T-helper 2 cell treated with Interferon-gamma antibody and Interleukin-4, amounts not matched to agents 5 μg/mL and 100 μg/mL, for 36 hours (primary cell): ENCODE measurements at places on chromosomes 2 and 18.
A peak's percentile ranks its signal among the peaks of the same experiment; 100 is the strongest.

DNA sequence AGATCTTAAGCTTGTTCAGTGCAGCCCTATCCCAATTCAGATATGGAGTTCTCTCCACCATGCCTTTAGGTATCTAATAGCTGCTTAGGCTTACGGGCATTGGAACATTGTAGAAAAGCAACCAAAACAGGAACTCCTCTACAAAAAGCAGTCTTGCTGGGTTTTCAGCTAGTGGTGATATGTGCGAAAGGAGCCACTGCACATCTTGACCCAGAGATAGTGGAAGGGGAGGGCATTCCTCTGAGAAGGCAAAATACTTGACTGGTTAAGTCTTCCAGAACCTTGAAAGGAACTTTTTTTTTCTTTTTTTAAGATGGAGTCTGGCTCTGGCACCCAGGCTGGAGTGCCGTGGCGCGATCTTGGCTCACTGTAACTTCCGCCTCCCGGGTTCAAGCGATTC lies 2.6 kb upstream of the TNFAIP6 start:
- no peak overlapping the region for H3K4me3 ChIP-seq
- no peaks in the 10 kb centered on the region for H3K4me1 ChIP-seq
- DNase-seq, result no peak
- no peaks in the 10 kb centered on the region for H3K36me3 ChIP-seq

DNA sequence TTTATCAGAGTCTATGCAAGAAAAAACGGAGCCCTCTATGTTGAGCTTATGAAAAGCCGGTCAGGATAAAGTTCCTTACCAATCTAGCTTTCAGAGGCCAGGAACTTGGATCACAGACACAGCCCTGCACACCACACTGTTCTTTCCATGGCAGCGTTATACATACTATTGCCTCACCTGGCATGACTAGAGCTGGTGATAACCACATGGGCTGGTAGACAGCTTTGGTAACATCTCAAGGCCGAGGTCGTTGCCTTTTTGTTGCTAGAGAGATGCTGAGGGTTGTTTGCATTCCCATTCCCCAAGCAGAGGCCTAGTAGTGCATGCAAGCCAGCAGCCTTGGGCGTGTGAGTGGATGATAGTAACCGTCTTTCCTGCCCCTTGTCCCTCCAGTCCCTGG lies 78.0 kb downstream of the ITGB1BP1 start:
- H3K4me1 ChIP-seq, result no peaks in the 10 kb centered on the region
- no peaks in the 10 kb centered on the region for H3K36me3 ChIP-seq
- no peak overlapping the region for H3K27ac ChIP-seq

DNA sequence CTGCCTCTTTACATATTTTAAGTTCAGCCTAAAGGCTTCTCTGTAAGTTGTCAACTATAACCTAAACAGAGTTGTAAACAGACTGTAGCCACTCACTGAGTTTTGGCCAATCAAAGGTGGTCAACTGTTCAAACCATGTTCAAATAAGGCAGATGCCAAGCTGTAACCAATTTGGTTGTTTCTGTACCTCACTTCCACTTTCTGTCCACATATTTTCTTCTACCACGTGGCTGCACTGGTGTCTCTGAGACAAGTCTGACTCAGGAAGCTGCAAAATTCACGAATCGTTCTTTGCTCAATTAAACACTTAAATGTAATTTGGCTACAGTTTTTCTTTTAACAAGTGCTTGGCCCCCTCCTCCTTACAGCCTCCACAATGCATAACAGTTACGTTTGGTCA lies 555.2 kb downstream of the CNTNAP5 start:
- H3K27ac ChIP-seq, result no peak overlapping the region
- no peaks in the 10 kb centered on the region for H3K36me3 ChIP-seq
- H3K4me1 ChIP-seq, result no peaks in the 10 kb centered on the region
- no peaks in the 10 kb centered on the region for H3K27me3 ChIP-seq

- peaks cover 11% of the 10 kb centered on the region for H3K4me1 ChIP-seq
- DNase-seq, result peak; percentile 17
- no peaks in the 10 kb centered on the region for H3K27me3 ChIP-seq
These were observed 5.5 kb downstream of the NHEJ1 start for GRCh38 chr2:219155054-219155644.

DNA sequence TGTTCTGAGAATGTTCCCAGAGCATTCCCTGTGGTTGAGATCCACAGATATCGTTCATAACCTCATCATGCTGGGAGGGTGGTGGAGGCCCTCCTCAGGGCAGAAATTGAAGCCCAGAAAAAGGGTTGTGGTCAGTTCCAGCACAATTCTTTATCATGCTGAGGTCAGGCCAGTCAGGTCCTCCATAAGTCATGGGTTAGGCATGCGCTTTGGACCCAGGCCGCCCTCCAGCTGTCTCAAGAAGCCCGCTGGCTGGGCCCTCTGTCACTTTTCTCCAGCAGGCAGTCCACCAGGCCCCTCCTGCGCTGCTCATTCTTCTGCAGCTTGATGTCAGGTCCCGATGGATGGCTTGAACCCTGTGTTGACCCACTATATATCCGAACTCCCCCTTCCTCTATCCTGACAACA lies 151.1 kb upstream of the NT5C1B start:
- no peaks in the 10 kb centered on the region for H3K4me1 ChIP-seq
- no peak overlapping the region for H3K4me3 ChIP-seq
- H3K27ac ChIP-seq, result no peak overlapping the region
- H3K36me3 ChIP-seq, result no peaks in the 10 kb centered on the region
- DNase-seq, result no peak
- H3K27me3 ChIP-seq, result no peaks in the 10 kb centered on the region

GRCh38 chr2:96565111-96565510 lies 28.6 kb downstream of the ARID5A start:
- H3K4me3 ChIP-seq, result no peak overlapping the region
- no peaks in the 10 kb centered on the region for H3K36me3 ChIP-seq
- H3K4me1 ChIP-seq, result no peaks in the 10 kb centered on the region
- H3K27me3 ChIP-seq, result peaks cover 7% of the 10 kb centered on the region
- H3K27ac ChIP-seq, result no peak overlapping the region

- H3K4me1 ChIP-seq, result no peaks in the 10 kb centered on the region
- no peak for DNase-seq
- H3K4me3 ChIP-seq, result no peak overlapping the region
These were observed 123.3 kb upstream of the SIX2 start for GRCh38 chr2:45132551-45132950.

DNA sequence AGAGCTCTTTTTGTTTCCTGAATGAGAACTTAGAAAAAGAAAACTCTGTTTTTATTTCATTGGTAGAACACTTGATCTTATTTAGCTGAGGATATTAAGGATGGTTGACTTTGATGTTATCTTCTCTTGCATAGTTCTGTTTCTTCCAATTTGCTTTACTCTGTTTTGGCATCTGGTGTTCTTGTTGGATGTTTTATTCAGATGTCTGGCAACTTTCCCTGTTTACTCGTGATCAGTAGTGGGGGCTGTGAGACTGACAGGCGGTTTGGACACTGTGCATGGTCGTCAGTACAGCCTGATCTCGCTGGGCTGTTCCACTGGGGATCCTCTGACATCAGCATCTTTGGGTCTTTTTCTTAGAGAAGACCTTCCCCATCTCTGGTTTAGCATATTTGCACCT lies 100.1 kb downstream of the TSN start:
- H3K4me1 ChIP-seq, result no peaks in the 10 kb centered on the region
- H3K27ac ChIP-seq, result no peak overlapping the region
- no peak overlapping the region for H3K4me3 ChIP-seq
- DNase-seq, result no peak

DNA sequence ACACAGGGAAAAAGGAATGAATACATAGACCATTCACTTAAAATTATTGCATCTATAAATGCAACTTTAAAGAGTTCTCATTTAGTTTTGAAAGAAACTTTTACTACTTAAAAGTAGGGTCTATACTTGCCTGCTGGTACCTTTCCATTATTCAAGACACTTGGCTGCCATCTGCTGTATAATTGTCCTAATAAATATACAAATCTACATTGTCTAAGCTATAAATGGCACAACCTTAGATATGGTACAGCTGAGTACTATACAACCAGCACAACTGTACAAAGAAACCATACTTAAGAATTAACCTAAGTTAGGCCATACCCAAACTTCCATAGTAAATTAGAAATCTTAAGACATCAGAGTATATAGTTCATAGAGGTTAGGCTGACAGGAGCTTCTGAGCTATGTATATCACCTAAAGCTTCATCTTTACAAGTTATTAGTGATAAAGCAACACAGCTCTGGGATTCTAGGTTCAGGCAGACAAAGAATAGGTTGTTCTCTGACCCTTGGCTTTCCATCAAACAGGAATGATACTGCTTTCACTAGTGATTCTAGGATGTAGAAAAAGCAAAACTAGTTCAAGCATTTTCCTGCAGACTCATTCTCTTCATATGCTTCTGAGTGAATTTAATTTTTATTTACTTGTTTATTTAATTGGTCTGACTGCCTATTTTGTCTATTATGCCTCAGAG lies 22.1 kb downstream of the EXOC6B start:
- H3K36me3 ChIP-seq, result peaks cover 3% of the 10 kb centered on the region
- peaks cover 2% of the 10 kb centered on the region for H3K4me1 ChIP-seq
- no peak for DNase-seq
- H3K27ac ChIP-seq, result no peak overlapping the region

GRCh38 chr2:47041063-47041462 lies 114.0 kb downstream of the STPG4 start:
- no peaks in the 10 kb centered on the region for H3K27me3 ChIP-seq
- peaks cover 32% of the 10 kb centered on the region for H3K36me3 ChIP-seq
- H3K4me3 ChIP-seq, result no peak overlapping the region
- no peak for DNase-seq
- H3K27ac ChIP-seq, result no peak overlapping the region
- peaks cover 12% of the 10 kb centered on the region for H3K4me1 ChIP-seq

- no peak overlapping the region for H3K4me3 ChIP-seq
- H3K27ac ChIP-seq, result no peak overlapping the region
- peaks cover 4% of the 10 kb centered on the region for H3K27me3 ChIP-seq
These were observed 87.0 kb downstream of the GALNT3 start for GRCh38 chr2:165706960-165707487.

DNA sequence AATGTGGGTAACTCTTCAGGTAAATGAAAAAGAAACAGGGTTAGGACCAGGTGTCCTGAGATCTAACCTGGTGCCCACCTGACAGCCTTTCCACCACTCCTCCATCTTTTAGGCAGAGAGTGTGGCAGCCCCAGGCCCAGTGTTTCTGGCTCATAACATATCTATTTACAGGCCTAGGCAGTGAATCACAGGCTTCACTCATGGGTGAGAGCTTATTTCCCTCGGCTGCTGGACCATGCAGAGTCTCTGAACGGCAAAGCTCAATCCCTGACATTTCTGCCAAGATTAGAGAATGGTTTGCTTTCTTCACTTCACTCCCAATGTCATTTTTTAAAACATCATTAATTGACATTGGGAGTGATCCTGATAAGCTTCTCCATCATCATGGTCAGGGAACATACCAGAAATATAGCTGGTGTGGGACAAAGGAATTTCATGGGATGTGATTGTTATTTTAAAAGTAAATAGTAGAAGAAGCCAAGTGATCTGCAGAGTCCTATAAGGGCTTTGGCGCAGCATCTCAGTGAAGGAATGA lies 323.9 kb downstream of the SETBP1 start:
- no peak for DNase-seq
- H3K4me3 ChIP-seq, result no peak overlapping the region
- no peak overlapping the region for H3K27ac ChIP-seq
- H3K4me1 ChIP-seq, result peaks cover 7% of the 10 kb centered on the region
- no peaks in the 10 kb centered on the region for H3K36me3 ChIP-seq
- H3K27me3 ChIP-seq, result no peaks in the 10 kb centered on the region

DNA sequence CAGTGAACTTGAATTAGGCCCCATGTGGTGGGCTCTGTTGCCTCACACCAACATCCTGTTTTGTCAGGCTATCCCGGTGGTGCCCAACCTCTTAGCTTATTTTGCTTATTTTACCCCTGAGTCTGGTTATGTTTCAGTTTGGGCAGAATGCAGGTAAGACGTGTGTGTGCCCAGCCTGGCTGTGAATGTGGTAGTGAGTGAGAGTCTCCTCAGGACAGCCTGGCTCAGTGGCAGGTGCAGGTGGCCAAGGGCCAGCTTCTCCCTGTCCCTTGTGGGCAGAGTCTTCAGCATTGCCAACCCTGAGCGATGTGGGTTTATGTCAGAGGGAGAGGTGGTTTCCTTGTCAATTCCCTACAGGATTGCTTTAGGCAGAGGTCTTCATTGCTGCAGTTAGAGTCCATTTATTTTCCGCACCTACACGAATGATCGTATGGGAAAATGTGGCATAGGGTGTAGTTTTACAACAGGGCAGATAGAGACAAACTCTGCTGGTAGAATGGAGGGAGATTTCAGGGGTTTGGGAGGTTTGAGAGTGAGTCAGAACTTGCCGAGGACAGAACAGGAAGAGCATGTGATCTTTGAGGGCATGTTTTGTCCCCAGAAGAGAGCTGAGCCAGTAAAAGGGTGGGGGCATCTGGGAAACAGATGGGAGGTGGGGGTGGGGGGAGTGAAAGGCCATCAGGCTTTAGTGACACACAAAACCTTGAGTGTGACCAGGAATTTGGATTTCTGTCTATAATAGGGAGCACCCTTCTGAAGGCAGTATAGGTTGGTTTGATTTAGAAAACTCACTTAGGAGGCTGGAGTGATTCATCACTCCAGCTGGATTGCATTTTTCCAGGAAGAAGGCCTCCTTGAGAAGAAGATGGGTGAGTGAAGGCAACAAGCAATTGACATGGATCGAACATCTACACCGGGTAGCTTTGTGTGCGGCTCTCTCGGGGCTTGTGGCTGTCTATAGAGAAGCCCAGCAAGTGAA lies 156.2 kb upstream of the CELF4 start:
- H3K36me3 ChIP-seq, result no peaks in the 10 kb centered on the region
- DNase-seq, result no peak
- H3K4me3 ChIP-seq, result no peak overlapping the region
- H3K27ac ChIP-seq, result no peak overlapping the region
- no peaks in the 10 kb centered on the region for H3K27me3 ChIP-seq

DNA sequence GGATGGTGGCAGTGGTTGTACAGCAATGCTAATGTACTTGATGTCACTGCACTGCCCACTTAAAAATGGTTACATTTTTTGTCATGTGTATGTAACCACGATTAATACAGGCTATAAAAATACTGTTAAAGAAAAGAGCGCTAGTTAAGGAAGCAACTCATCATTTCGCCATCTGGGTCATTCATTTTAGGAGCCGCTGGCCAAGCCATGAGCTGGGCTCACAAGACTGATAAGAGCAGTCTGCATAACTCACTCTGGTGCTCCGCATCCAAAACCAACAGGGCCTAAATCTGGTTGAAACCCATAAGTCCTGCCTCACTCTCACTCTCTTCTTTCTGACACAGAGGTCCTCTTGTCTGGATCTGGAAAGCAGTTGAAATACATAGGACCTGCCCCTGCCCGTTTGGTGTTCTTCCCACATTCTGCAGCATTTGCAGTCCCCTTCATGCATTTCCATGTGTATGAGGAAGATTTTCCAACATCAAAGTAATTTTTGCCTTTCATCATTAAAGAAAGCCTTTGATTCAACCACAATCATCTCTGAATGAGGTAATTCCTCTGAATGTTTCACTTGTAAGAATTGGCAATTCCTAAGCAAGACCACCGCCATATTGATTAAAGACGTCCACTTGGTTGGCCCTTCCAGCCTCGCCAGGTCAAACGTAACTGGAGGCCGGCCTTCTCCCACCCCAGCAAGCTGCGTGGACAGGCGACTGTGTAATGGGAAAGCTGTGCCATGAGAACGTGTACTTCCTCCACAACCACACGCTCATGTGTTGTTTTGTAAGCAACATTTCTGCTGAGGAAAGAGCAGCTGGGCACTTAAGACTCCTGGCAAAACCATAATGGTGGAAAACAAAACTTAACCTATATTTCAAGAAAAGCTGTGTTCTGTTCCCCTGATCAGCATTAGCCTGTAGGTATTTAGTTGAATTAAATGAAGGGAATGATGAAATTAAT lies 112.2 kb downstream of the VAPA start:
- DNase-seq, result no peak
- no peak overlapping the region for H3K4me3 ChIP-seq
- no peaks in the 10 kb centered on the region for H3K36me3 ChIP-seq
- no peaks in the 10 kb centered on the region for H3K4me1 ChIP-seq
- H3K27ac ChIP-seq, result no peak overlapping the region
- peaks cover 2% of the 10 kb centered on the region for H3K27me3 ChIP-seq
